ENCODE measurements at places on chromosomes 16 and 17. TPM values are rescaled to one million over a fixed set of nuclear protein-coding genes. Genes with fewer than 3 reads are reported as not detected.

TBC1D3H gene
- not detected for total RNA-seq

C16orf92 gene
- not detected for total RNA-seq

GGT6 gene
- total RNA-seq, result 0.08 TPM

TSPAN10 gene
- 0.49 TPM for total RNA-seq

All from hair follicular keratinocyte (primary cell).